ENCODE measurements at places on chromosomes 1 and 21.

DNA sequence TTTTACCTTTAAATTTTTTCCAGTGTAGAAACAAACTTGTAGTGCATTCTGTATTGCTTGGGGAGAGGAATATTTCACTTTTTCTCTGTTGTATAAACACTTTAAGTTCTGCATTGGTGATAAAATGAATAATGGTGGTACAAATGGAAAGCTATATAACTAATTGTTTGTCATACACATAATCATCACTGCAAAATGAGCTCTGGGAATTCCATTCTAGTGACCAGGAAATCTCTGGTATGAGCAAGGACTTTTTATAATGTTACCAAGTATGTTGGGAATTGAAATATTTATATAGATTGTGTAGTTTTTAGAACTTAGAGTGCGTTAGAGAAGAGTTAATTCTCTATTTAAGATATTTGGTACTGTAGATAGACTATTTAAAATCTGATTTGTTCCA, 5.0 kb upstream of the FMN2 start:
- DNase-seq: no peak

DNA sequence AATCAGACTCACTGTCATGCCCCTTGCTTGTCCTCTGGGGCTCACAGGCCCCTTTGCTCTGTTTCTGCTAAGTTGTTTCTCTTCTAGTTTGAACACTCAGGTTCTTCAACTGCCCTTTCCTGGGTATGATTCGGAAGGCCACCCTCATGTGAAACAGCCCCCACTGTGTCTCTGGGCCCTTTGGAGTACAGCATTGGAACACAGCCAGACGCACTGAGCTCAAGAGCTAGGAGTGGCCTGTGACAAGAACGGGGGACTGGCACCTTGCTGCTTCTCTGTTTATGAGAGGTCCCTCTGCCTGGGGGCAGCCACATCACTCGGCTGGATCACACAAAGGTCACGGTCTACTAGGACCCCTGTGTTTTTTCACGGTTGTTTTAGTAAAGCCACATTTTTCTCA, 114.4 kb upstream of the ZC3H12A start:
- no peak for DNase-seq

DNA sequence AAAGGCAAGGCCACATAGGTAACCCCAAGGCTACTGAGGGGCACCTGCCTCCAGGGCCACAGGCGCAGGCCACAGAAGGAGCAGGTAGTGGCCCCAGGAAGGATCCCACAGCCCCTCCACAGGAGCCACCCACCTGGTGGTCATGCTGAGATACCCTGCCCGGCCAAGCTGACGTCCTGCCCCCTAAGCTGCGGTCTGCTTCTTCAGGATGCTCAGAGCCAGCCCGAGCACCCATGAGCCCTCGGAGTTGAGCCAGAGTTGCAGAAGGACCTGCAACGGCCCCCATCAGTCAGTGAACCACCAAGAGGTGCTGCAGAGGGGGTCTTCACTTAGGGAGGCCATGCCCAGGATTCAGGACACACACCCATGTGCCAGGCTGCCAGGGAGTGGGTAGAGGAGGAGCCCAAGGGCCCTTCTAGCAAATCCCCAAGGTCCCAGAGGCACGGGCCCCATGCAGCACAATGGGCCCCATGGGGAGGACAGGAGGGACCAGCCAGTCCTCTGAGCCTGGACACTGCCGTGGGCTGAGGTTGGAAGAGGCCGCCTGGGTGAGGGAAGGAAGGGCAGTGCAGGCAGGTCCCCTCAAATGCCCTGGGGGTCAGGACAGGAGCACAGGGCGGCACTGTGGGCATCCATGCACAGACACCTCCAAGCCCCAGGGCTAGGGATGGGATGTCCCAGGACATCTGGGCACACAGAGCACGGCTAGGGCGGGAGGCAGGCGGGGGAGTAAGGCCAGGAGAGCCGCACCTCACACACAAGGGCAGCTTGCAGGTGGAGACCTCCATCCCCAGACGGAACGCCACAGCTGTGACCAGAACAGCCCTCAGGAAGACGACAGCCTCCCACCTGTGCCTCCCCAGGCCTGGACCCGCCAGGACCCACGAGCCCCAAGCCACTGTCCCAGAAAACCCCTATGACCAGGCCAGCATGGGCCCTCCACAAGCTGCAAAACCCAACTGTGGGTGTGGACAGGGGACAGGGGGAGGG, 20.5 kb downstream of the WNT9A start:
- DNase-seq: no peak

DNA sequence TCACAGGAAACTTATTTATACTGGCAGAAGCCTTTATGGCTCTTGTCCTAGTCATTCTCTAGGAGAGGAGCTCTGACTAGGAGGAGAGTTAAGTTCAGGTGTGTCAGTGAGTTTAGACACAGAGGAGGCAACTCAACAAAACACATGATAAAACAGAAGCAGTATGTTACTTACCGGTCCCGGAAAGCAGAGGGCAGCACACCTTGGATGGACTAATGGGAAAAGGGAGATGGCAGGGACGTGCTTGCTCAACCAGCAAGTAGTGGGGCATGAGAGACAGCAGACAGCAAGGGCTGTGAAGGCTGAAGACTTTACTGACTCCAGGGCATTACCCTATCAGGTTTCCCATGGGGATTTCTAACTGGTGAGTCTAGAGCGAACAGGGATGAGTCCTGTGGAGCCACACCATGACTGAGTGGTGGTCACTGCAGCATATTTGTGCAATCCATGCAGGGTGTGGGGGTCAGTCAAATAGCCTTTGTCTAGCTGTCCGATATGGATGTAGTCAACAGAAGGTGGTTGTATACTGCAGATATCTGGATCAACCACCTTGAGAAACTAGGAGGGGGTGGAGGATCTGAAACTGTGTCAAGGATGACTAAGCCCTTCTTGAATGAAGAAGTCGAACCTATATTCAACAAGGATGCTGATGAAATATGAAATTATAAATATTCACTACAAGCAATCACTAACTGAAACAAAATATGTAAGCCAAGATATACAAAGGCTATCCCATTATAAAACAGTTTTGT, 596.3 kb upstream of the CHRM3 start:
- DNase-seq: no peak

All from cortex of kidney (tissue), 1 donor.